DMS79 treated with DMSO at 0.1 percent for 48 hours (cell line): ENCODE measurements at places on chromosomes 4 and X.

DNA sequence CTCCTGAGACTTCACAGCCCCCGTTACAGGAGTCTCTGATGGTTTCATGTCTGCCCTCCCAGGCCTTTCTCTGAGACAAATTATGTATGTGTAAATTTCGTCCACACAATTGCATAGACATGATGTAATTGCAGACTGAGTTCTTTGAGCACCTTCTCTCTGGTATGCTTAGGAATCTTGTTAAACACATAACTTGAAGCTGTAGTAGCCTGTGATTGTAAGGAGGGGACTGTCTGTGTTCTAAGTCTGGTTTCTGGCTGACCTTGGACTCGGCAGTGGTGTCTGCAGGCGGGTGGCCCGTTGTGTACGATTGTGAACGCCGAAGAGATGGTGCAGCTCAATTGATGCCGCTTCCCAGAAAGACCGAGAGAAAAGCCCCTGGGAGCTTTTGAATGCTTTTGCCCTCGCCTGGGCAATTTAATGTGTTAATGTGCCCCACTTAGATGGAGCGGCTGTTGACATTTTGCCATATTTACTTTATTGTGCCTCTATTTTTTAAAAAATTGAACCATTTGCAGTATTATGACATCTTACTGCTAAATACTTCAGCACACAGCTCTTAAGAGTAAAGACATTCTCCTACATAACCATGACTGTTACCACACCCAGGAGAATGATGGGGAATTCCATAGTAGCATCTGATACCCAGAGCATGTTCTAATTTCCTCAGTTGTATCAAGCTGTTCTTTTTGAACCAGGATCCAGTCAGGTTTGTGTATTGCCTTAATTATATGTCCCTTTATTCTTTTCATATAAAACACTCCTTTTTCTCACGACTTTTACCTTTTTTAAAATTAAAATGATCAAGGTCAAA lies 58.4 kb upstream of the TADA2B start:
- DNase-seq, result no peak

DNA sequence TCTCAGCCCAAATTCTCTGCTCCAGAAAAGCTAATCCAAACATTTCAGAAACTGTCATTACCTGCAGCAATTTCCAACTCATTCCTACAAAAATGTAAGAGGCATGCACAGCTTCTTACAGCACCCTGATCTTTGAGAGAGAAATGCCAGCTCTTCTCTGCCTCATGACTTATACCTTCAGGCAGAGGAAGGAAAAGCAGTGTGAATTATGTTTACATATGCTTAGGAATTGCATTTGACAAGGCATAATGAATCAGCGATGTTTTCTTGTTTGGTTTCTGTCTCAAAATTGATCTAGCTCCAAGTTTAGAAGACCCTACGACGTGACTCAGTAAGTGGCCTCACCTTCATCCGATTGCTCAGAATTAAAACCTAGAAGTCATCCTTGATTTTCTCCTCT lies 21.8 kb upstream of the AGA start:
- DNase-seq, result no peak

- DNase-seq, result no peak
Measured at GRCh38 chrX:45485719-45486118, 285.0 kb upstream of the DIPK2B start.

DNA sequence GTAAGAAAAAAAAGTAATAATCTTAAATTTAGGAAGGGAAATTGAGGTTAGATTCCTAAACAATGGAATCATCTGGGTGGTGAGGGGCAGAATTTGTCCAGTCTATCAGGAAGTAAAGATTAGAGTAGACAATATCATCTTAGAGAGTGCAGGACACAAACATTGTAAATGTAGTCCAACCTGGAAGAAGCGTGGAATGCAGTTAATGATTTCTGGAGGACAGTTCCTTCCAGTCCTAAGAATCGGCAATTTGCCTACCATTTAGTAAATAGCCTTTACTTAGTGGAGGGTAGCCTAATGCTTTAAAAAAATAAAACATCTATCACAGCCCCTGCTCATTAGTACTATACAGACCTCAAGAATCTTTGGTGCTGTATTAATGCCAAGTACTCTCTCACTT lies 147.5 kb upstream of the TTC29 start:
- DNase-seq, result no peak

DNA sequence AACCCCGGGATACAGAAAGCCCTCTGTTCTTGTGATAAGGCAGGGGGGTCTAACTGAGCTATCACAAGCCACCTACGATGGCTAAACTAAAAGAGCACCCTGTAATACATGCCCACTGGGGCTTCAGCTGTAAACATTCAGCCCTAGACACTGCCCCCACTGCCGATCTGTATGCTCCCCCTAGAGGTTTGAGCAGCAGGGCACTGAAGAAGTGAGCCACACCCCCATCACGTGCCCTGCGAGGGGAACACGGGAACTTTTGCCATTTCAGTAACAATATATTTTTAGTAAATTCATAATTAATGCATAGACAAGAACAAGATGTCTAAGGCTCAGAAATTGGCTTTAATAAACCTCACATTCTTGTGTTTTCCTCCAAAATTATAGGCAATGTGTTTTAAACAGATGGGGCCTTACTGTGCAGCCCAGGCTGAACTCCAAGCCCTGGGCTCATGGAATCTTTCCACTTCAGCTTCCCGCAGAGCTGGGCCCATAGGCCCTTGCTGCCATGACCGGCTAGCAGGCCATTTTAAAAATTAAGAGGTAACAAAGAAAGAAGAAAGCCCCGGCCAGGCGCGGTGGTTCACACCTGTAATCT lies 235.3 kb upstream of the SFRP2 start:
- no peak for DNase-seq

GRCh38 chrX:39936886-39937770 lies 160.6 kb downstream of the BCOR start:
- DNase-seq, result no peak

DNA sequence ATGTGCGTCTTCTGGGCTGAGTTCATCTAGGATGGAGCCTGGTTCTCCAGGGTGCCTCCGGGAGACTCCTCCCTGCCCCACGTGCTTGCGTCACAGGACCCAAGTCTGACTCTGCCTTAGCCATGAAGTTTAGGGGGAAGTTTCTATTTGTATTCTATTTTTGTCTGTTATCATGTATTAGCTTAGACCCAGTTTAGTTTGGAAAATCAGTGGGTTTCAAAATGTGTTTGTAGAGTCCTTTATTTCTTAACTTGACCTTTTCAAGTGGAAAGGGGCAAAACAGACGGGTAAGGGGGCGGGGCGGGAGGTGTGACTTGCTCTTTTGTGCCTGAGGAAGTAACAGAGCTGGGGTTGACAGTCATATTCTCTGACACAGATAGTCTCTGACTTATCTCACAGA lies 86.0 kb downstream of the HTT start:
- DNase-seq, result no peak

DNA sequence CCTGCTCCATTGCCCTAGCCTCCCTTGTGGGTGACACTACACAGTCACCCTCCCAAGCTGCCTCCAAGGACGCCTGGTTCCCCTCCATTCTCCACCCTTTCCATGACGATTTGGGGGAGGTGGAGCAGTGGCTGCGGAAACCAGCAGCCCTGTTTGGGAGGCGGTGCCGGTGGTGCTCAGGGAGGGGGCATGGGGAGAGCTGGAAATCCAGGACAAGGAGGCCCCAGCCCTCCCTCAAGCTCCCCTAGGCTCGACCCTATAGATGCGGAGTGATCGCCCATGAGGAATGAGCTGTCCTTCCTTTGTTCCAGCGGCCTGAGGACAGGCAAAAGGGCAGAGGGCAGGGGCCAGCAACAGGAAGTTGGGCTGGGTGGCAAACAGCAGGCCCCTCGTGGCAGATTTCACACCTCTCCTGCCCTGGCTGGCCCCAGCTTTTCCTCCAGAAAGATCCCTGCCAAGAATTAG lies 3.6 kb upstream of the RENBP start:
- no peak for DNase-seq

DNA sequence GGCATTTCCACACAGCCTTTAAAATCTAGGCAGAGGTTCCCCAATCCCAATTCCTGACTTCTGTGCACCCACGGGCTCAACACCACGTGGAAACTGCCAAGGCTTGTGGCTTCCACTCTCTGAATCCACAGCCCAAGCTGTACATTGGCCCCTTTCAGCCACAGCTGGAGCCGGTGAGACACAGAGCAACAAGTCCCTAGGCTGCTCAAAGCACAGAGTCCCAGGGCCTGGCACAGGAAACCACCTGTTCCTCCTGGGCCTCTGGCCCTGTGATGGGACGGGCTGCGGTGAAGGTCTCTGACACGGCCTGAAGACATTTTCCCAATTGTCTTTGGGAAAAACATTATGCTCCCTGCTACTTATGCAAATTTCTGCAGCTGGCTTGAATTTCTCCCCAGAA lies 500.0 kb downstream of the FSTL5 start:
- no peak for DNase-seq

- DNase-seq, result no peak
Measured at GRCh38 chrX:56228914-56229313, 3.2 kb upstream of the KLF8 start.
